ENCODE measurements at places on chromosomes 4 and X.

DNA sequence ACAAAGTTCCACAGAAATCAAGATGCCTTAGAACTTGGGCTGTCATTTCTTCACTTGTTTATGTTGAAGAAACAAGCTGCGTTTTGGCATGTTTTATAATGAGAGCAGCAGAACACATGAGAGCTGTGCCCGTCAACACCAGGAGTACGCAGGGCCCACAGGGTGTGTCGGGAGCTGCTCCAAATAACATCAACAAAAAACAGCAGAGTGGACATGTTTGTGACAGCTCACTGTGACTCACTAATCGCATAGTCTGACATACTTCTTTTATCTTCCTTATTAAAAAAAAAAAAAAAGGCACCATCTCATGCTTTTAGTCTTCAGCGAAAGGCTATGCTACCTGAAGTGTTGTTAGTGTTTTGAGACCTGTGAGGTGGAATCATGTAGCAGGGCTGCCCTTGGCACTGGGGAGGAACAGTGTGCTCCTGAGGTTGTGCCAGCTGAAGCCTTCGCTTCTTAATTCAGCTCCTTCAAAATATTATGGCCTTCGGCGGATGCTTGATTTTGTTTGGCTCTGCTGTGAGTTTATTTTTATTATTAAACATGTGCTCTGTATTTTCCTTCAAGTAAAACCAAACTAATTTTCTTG, 32.8 kb downstream of the FHDC1 start:
- DNase-seq: no peak

DNA sequence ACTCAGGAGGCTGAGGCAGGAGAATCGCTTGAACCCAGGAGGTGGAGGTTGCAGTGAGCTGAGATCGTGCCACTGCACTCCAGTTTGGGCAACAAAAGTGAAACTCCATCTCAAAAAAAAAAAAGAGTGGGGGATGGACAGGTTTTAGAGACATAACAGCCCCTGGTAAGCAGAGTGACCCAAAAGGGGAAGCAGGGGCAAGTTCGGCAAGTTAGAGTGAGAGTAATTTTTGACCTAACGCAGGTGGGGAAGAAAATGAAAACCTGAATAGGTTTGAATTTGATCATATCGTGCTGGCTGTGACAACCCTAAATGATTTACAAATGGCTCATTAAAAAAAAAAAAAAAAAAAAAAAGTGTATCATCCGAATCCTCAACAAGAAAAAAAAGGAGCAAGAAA, 25.7 kb upstream of the TMEM131L start:
- no peak for DNase-seq

DNA sequence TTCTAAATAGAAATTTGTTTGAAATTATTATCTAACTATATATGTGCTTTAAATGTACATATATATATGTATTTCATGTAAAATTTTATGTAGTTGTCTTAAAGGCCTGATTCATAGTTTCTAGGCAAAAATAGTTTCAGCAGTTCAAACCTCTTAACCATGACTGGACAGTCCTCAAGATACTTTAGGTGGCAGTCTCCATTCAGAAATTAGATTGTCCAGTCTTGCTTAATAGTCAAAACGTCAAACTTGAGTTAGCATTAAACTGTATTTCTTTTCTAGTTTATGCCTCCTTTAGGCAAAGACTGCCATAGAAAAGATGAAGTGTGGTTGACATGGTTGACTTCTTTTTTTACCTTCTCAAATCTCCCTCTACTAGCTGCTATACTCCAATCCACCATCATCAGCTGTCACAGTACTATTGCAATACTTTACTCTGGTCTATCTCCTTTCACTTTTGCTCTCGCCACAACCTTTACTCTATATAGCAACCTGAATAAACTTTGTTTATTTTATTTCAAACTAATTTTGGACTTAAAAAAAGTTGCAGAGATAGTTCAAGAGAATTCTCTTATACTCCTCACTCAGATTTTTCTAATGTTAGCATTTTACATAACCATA, 395.6 kb upstream of the DIPK2B start:
- DNase-seq: no peak

GRCh38 chrX:12567857-12568256, 223.4 kb upstream of the PRPS2 start:
- DNase-seq: no peak

DNA sequence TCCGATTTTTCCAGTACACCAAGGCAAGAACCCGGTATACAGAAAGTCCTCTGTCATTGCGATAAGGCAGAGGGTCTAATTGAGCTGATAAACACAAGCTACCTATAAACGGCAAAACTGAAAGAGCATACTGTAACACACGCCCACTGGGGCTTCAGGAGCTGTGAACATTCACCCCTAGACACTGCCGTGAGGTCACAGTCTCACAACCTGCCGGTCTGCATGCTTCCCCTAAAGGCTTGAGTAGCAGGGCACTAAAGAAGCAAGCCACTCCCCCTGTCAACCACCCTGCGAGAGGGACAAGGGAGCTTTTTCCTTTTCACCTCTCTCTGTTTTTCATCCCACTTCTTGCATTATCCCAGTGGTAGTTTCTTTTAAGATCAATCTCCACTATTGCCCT, 22.4 kb upstream of the F9 start:
- no peak for DNase-seq

GRCh38 chr4:186030399-186030775, 38.6 kb upstream of the TLR3 start:
- DNase-seq: no peak

- no peak for DNase-seq
Observed at GRCh38 chr4:16154451-16154850, 70.6 kb upstream of the PROM1 start.

DNA sequence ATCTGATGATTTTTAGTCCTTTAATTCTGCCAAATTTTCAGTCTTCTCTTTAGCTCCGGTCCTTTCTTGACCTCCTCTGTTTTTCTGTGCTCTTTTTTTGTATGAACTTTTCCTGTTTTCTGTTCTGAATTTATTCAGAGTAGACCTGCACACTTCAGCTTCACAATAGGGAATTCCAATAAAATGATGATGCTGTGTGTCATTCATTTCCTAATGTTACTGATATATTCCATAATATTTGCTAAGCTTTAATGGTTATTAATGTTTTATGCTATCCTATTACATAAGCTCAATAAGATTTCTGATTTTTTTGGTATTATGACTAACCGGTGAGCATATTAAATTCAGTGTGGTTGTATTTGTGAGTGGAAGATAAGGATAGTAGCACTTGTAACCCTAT, 13.9 kb upstream of the MAD2L1 start:
- no peak for DNase-seq

GRCh38 chr4:13483136-13483767, 888 bp downstream of the RAB28 start:
- DNase-seq: no peak

GRCh38 chrX:110671068-110671803, 124.4 kb downstream of the CHRDL1 start:
- DNase-seq: no peak

- no peak for DNase-seq
Observed at GRCh38 chrX:110168585-110168984, 149.3 kb downstream of the AMMECR1 start.

- DNase-seq: no peak
Observed at GRCh38 chrX:134625315-134625718, 33.0 kb downstream of the PLAC1 start.

- no peak for DNase-seq
Observed at GRCh38 chr4:52837716-52838558, 24.2 kb upstream of the RASL11B start.

DNA sequence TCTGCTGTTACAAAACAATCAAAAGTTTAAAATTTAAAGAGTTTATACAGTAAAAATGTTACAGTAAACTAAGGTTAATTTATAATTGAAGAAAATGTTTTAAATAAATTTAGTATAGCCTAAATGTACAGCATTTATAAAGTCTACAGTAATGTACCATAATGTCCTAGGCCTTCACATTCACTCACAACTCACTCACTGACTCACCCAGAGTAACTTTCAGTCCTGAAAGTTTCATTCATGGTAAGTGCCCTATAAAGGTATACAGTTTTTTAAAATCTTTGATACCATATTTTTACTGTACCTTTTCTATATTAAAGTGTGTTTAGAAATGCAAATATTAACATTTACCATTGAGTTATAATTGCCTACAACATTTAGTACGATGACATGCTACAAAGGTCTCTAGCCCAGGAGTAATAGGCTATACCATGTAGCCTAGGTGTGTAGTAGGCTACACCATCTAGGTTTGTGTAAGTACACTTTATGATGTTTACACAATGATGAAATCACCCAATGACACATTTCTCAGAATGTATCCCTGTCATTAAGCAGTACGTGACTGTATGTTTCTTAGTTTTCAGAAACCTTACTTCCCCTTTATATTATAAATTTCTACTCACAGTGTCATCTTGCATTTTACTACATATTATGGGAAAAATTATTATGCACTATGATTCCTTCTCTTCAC, 320.8 kb downstream of the ADAM29 start:
- no peak for DNase-seq

DNA sequence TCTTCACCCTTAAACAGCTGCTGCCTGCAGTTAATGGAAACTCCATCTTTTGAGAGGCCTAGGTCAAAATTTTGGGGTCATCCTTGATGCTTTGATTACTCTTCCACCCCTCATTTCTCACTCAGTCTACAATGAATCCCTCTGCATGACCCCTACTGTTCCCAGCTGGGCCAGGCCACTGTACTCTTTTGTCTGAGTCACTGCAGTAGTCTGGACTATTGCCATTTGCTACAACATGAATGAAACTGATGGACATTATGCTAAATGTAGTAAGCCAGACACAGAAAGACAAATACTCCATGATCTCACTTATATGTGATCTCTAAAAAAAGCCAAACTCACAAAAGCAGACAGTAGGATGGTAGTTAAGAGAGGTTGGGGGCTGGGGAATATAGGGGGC, 28.3 kb downstream of the STK32B start:
- no peak for DNase-seq

DNA sequence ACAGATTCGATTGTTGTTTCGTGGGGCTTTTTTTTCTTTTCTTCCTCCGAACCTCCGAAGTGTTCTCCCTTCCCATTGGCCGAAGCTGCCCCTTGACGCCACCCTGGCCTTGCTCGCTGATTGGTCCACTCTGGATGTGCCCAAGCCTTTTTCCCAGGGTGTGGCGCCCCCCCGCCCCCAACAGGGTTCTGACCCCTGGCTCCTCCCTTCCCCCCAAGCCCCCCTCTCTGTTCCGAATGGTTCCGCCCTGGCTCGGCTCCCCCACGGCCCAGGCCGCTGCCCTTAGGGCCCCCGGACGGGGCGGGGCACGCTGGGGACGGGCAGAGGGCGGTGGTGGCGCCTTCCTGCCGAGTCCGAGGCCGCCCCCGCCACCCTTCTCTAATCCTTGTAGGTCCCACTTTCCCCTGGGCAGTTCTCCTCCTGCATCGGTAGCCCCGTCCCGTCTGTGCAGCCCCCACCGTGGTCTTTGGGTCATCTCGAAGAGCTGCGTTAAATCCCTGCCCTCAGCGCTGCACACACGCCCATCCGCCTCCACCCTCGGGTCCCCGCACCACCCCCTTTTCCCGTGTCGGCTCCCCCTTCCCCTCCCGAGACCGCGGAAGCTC, 25.5 kb downstream of the UTP14A start:
- DNase-seq: peak; percentile 79

GRCh38 chr4:164068392-164068791, 573.9 kb downstream of the TMA16 start:
- peak; percentile 9 for DNase-seq

DNA sequence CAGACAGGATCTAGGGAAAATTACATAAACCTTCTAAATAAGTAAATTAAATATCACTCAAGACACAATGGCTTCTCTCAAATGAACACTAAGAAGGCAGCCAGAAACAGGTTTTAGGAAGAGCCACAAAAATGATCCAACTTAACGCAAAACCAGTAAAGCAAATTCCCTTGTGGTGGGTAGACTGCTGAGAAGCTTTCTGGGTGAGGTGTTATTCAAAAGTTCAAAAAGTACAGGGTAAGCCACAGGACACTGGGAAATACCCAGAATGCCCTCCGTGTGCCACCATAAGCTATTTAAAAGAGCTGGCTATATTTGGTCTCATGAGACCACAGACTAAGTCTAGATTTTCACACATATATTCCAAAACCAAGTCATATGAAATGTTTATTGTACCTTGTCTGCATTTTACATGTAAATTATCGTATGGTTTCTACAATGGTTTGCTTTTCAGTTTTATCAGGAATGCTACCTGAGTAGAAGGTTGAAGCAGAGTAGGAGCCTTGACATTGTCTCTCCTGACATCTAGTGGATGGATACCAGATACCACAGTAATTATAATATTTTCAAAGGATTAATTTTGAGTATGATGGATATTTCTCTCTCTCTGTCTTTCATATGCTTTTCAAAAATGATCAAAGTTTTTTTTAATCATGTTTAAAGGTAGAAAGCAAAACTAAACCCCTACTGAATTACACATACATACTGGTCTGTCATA, 109.3 kb upstream of the KLHL13 start:
- no peak for DNase-seq

DNA sequence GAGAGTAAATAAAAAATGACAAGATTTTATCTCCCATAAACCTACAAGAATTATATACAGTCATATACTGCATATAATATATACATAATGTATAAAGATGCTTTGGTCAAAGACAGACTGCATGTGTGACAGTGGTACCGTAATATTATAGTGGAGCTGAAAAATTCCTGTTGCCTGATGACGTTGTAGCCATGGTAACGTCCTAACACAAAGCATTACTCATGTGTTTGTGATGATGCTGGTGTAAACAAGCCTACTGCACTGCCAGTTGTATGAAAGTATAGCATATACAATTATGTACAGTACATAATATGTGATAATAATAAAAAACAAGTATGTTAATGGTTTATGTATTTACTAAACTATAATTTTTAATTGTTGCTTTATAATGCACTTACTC, 245.2 kb upstream of the CENPE start:
- no peak for DNase-seq

GRCh38 chrX:113873056-113873455, 710.8 kb upstream of the HTR2C start:
- DNase-seq: no peak

- DNase-seq: no peak
Observed at GRCh38 chr4:108175966-108176365, 7.2 kb upstream of the LEF1 start.

DNA sequence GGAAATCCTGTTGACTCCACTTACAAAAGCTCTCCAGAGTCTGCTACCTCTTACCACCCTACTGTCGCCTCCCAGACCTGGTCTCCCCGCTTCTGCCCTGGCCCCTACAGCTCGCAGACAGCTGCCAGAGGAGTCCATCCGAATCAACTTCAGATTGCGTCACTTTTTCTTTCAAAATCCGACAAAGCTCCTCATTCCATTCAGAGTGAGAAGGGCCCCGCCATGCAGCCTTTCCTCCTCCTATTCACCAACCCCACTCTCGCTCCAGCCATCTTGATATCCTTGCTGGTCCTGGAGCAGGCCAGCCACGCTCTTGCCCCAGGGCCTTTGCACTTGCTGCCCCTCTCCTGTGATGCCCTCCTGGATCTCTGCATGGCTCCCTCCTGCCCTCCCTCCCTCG, 5.2 kb upstream of the OPN1LW start:
- DNase-seq: no peak

- DNase-seq: no peak
Observed at GRCh38 chrX:66731398-66731797, 92.5 kb upstream of the EDA2R start.

DNA sequence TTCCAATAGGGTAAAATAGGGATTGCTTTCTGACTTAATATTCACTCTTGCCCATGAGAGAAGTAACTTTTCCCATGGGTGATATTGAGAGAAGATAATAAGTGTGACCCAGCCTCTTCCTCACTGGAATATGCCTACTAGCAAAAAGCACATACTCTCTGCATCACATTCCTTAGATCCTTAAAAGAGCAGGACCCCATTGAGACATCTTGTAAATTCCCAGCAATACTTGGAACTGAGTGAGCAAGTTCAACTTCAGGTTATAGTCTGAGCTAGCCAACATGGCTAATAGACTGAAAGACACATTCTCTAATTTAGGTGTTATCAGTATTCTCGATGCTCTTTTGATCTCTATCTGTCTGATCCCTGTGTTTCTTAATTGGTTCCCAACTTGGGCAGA, 1372.3 kb downstream of the STIM2 start:
- no peak for DNase-seq
